NCI-H1694 treated with DMSO at 0.1 percent for 48 hours (cell line): ENCODE measurements at places on chromosomes 1 and 21.

GRCh38 chr1:162663589-162664106 lies 31.4 kb downstream of the DDR2 start:
- DNase-seq, result no peak

DNA sequence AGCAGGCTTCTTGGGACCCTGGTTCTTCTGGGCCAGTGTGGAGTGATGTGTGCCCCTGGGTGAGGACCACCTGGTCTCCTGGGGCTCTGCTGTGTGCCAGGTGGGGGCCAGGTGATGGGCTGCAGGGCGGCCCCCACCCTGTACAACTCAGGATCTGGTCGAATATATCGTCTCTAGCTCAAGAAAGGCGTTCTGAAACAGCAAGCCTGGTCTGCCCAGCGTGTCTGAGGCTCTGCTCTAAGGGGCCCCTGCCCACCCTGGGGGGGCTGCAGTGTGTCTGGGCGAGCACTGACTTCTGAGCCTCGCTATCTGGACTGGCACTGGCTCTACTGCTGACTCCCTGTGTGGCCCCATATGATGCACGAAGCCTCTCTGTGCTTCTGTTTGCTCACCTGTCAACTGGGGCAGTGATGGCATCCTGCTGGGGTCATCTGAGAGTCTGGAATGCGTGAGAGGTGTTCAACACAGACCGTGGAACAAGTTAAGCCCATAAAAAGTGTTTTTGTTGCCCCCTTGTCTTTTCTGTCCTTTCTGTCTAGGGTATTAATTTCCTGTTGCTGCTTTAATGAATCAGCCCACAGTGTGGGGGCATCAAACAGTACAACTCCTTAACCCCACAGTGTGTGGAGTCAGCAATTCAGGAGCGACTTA lies 56.0 kb upstream of the TRAPPC10 start:
- no peak for DNase-seq

GRCh38 chr1:235979176-235979575 lies 85.7 kb downstream of the NID1 start:
- no peak for DNase-seq

GRCh38 chr1:214251354-214251753 lies 29.6 kb upstream of the SMYD2 start:
- no peak for DNase-seq

DNA sequence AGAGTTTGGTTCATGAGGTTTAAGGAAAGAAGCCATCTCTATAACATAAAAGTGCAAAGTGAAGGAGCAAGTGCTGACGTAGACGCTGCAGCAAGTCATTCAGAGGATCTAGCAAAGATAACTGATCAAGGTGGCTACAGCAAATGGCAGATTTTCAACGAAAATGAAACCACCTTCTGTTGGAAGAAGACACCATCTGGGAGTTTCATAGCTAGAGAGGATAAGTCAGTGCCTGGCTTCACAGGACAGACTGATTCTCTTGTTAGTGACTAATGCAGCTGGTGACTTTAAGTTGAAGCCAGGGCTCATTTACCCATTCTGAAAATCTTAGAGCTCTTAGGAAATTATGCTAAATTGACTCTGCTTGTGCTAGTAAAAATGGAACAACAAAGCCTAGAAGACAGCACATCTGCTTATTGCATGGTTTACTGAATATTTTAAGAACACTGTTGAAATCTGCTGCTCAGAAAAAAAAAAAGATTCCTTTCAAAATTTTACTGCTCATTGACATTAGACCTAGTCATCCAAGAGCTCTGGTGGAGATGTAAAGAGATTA lies 10.5 kb downstream of the MAEL start:
- DNase-seq, result no peak

DNA sequence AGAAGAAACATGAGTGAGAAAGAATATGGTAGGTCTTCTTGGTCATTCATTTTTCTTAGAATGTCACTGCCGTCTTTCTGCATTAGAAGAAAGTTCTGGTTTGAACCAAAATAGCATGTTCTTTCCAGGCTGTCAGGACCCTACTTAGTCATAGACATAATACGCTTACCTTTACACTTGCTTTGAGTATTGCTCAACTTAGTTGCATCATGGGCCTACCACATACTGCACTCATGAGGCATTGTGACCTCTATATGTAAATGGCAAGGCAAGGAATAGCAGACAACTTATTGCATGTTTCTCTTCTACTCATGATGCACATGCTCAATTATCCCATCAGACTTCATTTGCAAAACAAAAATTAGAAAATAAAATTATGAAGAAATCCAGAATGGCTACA lies 415.0 kb downstream of the HLX start:
- DNase-seq, result no peak

GRCh38 chr1:202584707-202585589 lies 125.3 kb downstream of the SYT2 start:
- no peak for DNase-seq

DNA sequence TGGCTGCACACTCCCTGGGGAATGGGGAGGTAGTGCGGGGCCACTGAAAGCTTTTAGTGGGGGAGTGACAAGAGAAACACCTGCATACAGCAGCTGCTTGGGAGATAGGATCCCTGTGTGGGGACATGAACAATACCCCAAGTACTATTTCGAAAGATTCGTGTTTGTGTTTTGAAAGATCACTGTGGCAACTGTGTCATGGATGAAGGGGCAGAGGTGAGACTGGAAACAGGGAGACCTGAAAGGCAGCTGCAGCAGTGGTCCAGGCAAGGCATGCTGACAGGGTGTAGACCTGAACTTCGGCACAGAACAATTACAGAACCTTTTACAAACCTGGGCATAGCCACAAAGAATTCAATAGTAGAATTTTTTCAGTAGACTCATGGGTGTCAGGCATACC lies 32.9 kb downstream of the TENT5C start:
- DNase-seq, result no peak

GRCh38 chr1:220221269-220221668 lies 51.0 kb downstream of the RAB3GAP2 start:
- DNase-seq, result no peak

DNA sequence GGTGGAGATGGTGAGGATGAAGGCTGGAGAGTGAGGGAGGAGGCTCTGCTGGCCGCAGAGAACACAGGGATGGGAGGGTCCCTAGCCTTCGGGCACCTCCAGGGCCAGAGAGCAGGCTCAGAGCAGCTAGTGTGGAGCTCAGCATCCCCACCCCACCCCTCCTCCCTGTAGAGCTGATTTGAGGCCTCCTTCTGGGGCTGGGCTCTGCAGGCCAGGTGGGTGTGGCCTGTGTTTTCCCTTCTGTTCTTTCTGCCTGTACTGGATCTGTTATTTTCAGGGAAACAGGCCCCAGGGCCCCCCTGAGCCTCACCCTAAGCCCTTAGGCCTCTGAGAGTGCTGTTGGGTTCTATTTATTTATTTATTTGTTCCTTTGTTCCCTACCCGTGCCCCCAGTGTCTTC lies 44.8 kb downstream of the TMCC2 start:
- DNase-seq, result no peak

DNA sequence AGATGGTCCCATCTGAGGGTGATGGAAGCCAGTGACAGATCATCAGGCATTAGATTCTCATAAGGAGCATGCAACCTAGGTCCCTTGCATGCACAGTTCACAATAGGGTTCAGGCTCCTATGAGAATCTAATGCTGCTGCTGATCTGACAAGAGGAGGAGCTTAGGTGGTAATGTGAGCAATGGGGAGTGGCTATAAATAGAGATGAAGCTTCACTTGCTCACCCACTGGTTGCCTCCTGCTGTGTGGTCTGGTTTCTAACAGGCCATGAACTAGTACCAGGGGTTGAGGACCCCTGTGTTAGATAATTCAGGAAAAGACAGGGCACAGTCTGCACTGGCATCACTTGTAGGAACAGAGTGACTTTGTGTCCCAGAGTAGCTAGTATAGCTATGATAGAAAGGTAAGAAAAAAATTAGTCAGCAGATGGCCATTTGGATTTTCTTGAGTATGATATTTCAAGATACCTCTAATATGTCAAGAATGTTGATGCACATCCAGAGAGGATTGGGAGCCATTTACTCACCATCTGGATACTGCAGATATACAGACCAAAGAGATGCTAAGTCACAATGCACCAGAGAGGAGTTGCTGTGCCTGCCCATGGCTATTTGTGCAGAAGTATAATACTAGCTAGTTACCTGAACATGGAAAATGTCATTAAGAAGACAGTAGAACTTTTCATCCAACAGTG lies 53.6 kb downstream of the ADCY10 start:
- DNase-seq, result no peak

GRCh38 chr1:67802565-67802964 lies 30.7 kb downstream of the GNG12 start:
- DNase-seq, result no peak

GRCh38 chr1:25820247-25821111 lies 725 bp downstream of the MTFR1L start:
- DNase-seq, result no peak

- DNase-seq, result no peak
Measured at GRCh38 chr1:223703668-223704013, 8.7 kb upstream of the CAPN2 start.

GRCh38 chr1:200473698-200474371 lies 64.0 kb upstream of the ZNF281 start:
- peak; percentile 36 for DNase-seq

DNA sequence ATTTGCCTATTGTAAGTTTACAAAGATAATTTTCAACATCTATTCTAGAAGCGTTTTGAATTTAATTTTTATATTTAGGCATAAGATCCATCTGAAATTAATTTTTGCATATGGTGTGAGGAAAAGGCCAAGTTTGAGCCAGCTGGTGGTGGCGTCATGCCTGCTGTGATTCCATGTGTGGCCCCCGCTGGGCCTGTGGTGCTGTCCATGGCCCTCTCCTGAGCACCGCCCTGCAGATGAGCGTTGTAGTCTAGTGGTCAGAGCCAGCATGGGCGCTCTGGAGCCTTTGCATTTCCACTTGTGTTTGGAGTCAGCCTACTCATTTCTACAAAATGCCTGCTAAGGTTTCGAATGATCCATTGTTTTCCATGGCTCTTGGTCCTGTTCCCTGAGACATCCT lies 22.7 kb downstream of the PRSS38 start:
- DNase-seq, result no peak

DNA sequence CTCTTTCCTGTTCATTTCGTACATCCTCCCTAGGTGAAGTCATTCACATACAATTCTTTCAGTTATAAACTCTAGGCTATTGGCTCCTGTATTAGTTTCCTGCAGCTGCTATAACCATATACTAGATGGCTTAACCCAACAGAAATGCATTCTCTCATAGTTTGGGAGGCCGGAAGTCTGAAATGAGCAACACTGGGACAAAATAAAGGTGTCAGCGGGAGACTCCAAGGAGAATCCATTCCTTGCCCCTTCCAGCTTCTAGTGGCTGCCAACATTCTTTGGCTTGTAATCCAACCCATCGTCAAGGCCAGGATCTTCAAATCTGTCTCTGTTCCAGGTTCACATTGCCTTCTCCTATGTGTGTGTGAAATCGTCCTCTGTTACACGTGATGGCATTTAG lies 71.3 kb downstream of the TOR3A start:
- DNase-seq, result no peak

- no peak for DNase-seq
Measured at GRCh38 chr1:110411173-110411735, 3.8 kb upstream of the LAMTOR5 start.

- peak; percentile 66 for DNase-seq
Measured at GRCh38 chr1:76764638-76765454, 102.4 kb upstream of the ST6GALNAC5 start.
